Renal cortex interstitium (tissue), 15 donors: ENCODE measurements at places on chromosomes 4 and X.

- DNase-seq = no peak
Observed at GRCh38 chr4:24768604-24769003, 26.8 kb upstream of the SOD3 start.

- peak; percentile 25 for DNase-seq
Observed at GRCh38 chr4:12447451-12447850, 1018.8 kb upstream of the HS3ST1 start.

DNA sequence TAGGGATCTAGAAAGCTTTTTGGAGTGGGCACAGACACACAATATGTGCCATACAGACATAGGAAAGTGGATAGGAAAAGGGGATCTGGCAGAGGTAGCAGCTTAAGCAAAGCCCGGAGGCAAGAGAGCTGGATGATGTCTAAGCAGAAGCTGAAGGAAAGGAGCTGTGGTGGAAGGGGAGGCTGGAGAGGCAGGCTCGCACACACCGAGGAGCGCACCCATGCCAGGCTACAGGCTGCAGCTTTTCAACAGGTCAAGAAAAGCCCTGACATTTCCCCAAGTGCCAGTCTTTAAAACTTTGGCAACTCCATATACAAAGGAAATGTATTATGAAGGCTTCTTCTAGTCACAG is 67.4 kb downstream of the SOWAHB start:
- no peak for DNase-seq

DNA sequence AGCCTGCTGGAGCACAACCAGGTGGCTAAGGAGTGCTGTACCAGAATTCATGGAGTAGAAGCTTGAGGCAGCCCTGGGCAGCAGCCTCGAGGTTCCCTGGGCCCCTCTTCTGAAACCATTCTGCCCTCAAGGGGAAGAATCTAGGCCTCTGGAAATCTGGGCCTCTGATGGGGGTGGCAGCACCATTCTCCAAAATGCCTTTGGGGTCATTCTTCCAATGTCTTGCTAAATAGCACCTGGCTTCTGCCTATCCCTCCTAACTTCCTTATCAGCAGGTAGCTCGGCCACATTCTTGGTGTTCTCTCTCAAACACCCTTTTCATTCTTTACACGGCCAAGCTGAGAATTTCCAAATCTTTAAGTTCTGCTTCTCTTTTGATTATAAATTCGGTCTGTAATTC is 473.6 kb downstream of the BCOR start:
- no peak for DNase-seq

DNA sequence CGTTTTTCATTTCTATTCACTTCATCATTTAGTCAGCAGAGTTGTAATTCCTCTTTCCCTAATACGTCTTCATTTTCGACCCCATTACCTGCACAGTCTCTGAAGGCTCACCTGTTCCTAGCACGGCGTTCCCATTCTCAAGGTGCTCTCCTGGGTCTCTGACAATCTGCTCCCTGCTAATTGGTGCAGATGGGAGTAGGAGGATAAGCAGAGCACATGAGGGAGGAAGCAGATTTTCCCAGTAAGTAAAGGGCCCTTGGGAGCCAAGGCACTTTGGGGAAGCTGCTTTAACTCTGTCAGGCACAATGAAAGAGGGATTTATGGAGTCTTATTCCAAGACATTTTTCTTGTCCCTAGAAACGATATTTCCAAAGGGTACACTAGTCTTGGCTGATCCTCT is 466.4 kb downstream of the STIM2 start:
- no peak for DNase-seq
